ENCODE measurements at places on chromosomes 12 and 14.

DNA sequence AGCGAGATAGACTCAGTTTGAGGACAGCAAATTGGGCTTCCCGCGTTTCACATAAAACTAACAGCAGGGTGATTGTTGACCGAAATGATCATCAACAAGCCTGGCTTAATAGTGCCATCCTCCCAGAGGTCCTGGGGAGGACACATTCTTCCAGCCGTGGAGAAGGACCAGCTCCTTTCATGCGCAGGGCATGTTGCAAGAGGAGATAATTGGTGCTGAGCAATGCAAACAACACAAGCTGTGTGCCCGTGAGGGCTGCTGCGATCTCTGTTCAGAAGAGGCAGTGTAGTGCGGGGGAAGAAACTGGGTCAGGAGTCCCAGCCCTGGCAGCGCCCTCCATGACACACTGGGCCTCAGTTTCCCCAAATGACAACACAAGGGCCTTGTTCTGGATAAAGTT, 54.3 kb downstream of the CCDC85C start:
- H3K36me3 ChIP-seq = no peaks in the 10 kb centered on the region
- H3K4me1 ChIP-seq = peaks cover 19% of the 10 kb centered on the region
- no peak overlapping the region for H3K27ac ChIP-seq
- DNase-seq = no peak

DNA sequence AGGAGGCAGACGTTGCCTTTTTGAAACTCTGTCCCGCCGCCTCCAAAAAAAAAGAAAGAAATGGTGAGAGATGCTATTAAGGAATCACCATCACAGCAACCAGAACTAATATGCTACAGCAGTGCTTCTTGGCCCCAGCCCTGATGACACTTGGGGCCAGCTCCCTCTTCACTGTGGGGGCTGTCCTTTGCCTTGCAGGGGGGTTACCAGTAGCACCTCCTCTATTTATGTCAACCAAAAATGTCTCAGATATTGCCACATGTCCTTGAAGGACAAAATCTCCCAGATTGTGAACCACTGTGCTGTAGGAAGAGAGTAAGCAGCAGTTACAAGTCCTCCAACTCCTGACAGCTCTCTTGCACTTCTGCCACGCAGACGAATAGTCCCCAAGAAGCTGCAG, 76.4 kb downstream of the LRRC74A start:
- H3K27me3 ChIP-seq = no peaks in the 10 kb centered on the region
- no peaks in the 10 kb centered on the region for H3K36me3 ChIP-seq
- H3K27ac ChIP-seq = no peak overlapping the region
- no peak for DNase-seq

DNA sequence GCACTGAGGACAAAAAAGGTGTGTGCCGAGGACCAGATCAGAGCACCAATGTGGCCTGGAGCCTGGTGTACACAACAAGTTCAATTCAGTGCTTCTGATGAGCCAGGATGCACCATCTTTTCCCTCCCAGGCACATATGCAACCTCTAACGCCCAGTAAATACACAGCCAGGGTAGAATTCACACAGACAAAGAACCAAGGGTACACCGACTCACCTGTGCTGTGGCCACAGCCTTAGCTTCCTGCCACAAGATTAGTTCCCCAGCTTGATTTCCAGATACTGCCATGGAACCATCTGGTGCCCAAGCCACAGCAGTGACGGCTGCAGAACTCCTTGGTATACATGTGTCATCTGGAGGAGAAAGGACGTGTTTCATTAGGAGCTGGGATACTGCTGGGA, 29.4 kb downstream of the PARP2 start:
- DNase-seq = no peak
- H3K27me3 ChIP-seq = no peaks in the 10 kb centered on the region
- no peak overlapping the region for H3K4me3 ChIP-seq
- peaks cover 100% of the 10 kb centered on the region for H3K36me3 ChIP-seq
- no peak overlapping the region for H3K27ac ChIP-seq
- no peaks in the 10 kb centered on the region for H3K4me1 ChIP-seq

- peak; percentile 67 for DNase-seq
- peaks cover 8% of the 10 kb centered on the region for H3K27me3 ChIP-seq
- H3K27ac ChIP-seq = no peak overlapping the region
- no peak overlapping the region for H3K4me3 ChIP-seq
- no peaks in the 10 kb centered on the region for H3K4me1 ChIP-seq
- H3K36me3 ChIP-seq = no peaks in the 10 kb centered on the region
These were observed 371.5 kb downstream of the ALG10 start for GRCh38 chr12:34393821-34394150.

- no peaks in the 10 kb centered on the region for H3K4me1 ChIP-seq
- no peak overlapping the region for H3K4me3 ChIP-seq
- H3K27me3 ChIP-seq = no peaks in the 10 kb centered on the region
- peaks cover 24% of the 10 kb centered on the region for H3K36me3 ChIP-seq
- H3K27ac ChIP-seq = no peak overlapping the region
These were observed 49.4 kb downstream of the ZDHHC17 start for GRCh38 chr12:76813265-76813664.

DNA sequence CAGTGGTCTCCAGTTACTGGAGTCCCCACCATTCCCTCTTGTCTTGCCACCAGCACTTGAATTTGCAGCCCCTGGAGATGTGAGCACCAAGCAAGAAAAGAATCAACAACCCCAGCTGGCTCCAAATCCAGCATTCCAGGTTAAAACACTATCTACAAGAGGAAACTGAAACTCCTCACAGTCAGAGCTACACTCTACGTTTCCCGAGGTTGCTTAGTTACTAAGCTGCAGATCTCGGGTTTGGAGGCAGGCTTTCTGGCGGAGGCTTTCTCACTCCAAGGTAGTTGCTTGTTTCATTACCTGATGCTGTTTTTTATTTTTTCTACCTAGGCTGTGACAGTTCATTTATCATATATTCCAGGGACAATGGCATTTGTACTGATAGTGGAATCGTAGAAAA, 248.1 kb downstream of the GLT1D1 start:
- no peaks in the 10 kb centered on the region for H3K27me3 ChIP-seq
- DNase-seq = no peak
- no peaks in the 10 kb centered on the region for H3K36me3 ChIP-seq
- H3K4me1 ChIP-seq = no peaks in the 10 kb centered on the region

DNA sequence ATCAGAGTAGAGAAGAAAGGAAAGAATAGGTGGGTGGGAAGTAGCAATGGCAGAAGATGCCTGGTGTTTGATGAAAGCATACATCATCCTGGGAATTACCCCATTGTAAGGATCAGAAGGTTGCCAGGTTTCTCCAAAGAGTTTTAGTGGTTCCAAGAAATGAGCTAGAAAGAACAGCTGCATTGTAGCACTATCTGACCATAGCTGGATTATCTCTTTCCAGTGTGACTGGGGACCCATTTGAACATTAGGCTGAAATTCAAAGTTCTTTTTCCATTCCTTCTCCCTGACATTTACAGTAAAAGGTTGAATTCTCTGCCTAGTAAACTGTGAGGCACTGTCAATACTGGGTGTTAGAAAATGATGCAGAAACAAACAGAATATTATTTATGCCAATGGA, 244.4 kb downstream of the GALC start:
- no peaks in the 10 kb centered on the region for H3K27me3 ChIP-seq
- no peak for DNase-seq
- no peaks in the 10 kb centered on the region for H3K36me3 ChIP-seq

- H3K4me3 ChIP-seq = no peak overlapping the region
- H3K36me3 ChIP-seq = no peaks in the 10 kb centered on the region
- H3K27ac ChIP-seq = no peak overlapping the region
- no peaks in the 10 kb centered on the region for H3K27me3 ChIP-seq
These were observed 216.2 kb upstream of the PLEKHG7 start for GRCh38 chr12:92486443-92487137.

- no peak for DNase-seq
- no peak within 1 kb of the TSS for H3K4me3 ChIP-seq
- no peaks in the 10 kb centered on the region for H3K27me3 ChIP-seq
- no peak within 1 kb of the TSS for H3K27ac ChIP-seq
These were observed at the start of gene NTS for GRCh38 chr12:85874031-85874461. NTS (plus strand) TSS chr12:85874295; CDS start chr12:85874404, 109 bp downstream.

DNA sequence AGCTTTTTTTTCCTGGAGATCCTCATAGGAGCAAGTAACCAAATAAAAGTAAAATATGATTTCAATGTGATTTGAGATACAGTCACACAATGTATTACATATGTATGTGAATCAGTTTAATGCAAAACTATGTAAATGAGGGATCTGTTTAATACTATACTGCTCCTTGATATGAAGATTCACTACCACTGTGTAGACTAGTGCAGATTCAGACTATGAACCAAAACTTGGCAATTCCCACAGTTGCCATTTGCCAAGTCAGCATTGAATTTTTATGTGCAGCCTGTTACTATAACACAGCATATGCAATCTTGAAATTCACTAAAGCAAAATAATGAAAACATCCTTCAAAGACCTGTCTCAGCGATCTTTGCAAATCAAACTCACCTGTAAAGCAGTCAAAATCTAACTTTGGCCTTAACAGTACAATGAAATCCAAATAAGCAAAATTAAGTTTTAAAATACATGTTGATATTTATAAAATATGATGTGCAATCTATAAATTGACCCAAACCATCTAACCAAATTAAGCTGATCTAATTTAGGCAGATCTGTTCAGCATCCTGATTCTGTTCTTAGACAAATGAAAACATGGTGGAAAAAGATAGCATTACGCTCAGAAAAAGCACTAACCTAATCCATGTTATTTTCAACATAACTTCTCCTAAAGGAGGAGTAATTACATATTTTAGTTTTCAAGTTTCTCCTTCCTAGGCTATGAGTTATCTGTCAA, 25.5 kb upstream of the LMNTD1 start:
- peaks cover 16% of the 10 kb centered on the region for H3K4me1 ChIP-seq
- DNase-seq = no peak
- no peak overlapping the region for H3K4me3 ChIP-seq
- no peaks in the 10 kb centered on the region for H3K27me3 ChIP-seq
- H3K36me3 ChIP-seq = no peaks in the 10 kb centered on the region

DNA sequence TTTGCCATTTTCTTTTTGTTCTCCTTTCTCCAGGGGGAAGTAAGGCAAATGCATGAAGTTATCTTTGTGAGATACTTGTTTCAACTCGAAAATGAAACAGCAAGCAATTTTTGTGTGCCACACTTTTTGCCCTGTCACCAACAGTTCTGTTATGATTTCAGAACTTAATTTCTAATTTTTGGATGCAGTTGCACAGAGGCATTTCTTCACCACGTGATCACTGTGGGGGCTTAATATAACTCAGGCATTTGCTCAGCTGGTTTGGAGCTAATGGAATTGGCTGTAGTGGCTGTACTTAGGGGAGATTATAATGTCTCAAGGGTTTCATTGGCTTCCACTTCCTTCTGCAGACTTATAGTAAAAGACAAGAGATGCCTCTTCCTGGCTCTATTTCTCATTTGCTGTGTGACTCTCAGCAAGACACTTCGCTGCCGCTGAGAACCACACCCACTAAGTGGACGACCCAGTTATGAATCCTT, 452.4 kb downstream of the RAD51B start:
- H3K4me3 ChIP-seq = no peak overlapping the region
- DNase-seq = no peak
- no peaks in the 10 kb centered on the region for H3K27me3 ChIP-seq
- H3K27ac ChIP-seq = no peak overlapping the region

GRCh38 chr14:69606258-69607184, 4.9 kb upstream of the SUSD6 start:
- H3K36me3 ChIP-seq = no peaks in the 10 kb centered on the region
- peaks cover 13% of the 10 kb centered on the region for H3K4me1 ChIP-seq
- no peak for DNase-seq
- no peaks in the 10 kb centered on the region for H3K27me3 ChIP-seq

GRCh38 chr12:27014085-27014858, at the start of gene TM7SF3:
TM7SF3 (minus strand) TSS chr12:27014384; CDS start chr12:27014168, 216 bp downstream.
- no peaks in the 10 kb centered on the region for H3K36me3 ChIP-seq
- H3K4me3 ChIP-seq = peak within 1 kb of the TSS; percentile 95
- peak; percentile 93 for DNase-seq
- peaks cover 40% of the 10 kb centered on the region for H3K4me1 ChIP-seq
- peak within 1 kb of the TSS; percentile 93 for H3K27ac ChIP-seq

DNA sequence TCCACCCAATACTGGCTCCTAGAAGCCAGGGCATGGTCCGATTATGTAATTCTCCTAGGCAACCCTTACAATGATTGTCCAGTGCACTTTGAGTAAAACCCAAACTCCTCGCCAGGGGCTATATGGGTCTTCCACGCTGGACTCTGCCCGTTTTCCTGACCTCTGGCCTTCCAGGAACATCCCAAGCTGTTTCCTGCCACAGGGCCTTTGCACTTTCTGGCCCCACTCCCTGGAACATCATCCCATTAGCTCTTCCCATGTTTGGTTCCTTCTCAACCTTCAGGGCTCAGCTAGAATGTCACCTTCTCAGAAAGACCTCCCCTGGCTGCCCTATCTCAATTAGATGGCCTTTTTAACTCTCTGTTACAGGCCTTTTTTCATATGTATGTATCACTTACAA, 85.4 kb downstream of the IRF2BPL start:
- H3K27me3 ChIP-seq = no peaks in the 10 kb centered on the region
- no peaks in the 10 kb centered on the region for H3K36me3 ChIP-seq
- no peak overlapping the region for H3K4me3 ChIP-seq
- DNase-seq = no peak
- peaks cover 16% of the 10 kb centered on the region for H3K4me1 ChIP-seq

Measured in suprapubic skin (tissue), 4 donors.